ENCODE measurements at places on chromosomes 11 and 22.

DNA sequence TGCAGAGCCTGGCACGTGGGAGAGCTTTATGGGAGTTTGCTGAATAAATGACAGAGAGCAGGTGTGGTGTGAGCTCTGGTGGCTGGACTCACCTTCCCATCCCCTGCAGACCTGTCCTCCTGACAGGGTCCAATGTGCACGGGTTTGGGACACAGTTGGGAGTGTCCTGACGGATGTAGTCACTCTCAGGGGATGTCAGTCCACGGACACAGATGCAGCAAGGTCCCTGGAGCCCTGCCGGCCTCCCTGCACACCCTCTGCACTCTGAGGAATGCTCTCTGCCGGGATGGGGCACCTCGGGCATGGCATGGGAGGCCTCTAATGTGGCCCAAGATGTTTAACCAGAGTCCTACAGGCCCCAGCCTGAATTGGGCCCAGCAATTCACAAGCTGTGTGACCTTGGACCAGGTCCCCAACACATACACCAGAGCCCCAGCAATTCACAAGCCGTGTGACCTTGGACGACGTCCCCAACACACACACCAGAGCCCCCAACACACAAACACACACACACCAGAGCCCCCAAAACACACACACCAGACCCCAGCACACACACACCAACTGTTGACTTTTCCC lies 30.0 kb upstream of the RFPL3 start:
- DNase-seq: no peak

- no peak for DNase-seq
These were observed 2.4 kb downstream of the MAPK1 start for GRCh38 chr22:21865041-21865440.

DNA sequence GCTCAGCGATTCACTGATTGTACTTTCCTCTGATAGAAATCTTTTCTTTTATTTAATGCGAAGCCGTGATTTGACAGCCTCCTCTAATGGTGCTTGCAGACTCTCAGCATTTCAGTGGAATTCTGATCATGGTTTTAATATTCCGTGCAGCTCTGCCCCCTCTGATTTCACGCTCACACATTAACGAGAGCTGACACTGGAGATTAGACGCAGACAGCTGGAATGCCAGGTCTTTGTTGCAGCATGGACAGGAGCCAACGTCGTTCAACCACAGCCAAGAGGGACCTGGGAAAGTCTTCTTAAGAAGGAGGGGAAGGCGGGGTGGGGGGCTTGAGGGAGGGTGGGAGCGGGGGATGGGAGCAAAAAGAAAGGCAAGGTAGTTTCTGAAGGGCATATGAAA lies 186.4 kb downstream of the BLID start:
- DNase-seq: no peak

GRCh38 chr22:31647066-31647465 lies 14.9 kb downstream of the PISD start:
- DNase-seq: no peak

- no peak for DNase-seq
These were observed 209.6 kb downstream of the BUD13 start for GRCh38 chr11:116563028-116563711.

GRCh38 chr11:65445604-65446445 lies 23.2 kb downstream of the NEAT1 start:
- DNase-seq: no peak

- no peak for DNase-seq
These were observed 4.7 kb upstream of the OR52N2 start for GRCh38 chr11:5803982-5804381.

- DNase-seq: no peak
These were observed 15.7 kb upstream of the SCGB1A1 start for GRCh38 chr11:62402960-62403730.

GRCh38 chr11:102610200-102610599 lies 14.9 kb downstream of the MMP20 start:
- no peak for DNase-seq

GRCh38 chr11:59221441-59221840 lies 8.7 kb upstream of the MPEG1 start:
- DNase-seq: no peak

GRCh38 chr11:5303626-5304025 lies 1.9 kb upstream of the OR51B4 start:
- DNase-seq: no peak

DNA sequence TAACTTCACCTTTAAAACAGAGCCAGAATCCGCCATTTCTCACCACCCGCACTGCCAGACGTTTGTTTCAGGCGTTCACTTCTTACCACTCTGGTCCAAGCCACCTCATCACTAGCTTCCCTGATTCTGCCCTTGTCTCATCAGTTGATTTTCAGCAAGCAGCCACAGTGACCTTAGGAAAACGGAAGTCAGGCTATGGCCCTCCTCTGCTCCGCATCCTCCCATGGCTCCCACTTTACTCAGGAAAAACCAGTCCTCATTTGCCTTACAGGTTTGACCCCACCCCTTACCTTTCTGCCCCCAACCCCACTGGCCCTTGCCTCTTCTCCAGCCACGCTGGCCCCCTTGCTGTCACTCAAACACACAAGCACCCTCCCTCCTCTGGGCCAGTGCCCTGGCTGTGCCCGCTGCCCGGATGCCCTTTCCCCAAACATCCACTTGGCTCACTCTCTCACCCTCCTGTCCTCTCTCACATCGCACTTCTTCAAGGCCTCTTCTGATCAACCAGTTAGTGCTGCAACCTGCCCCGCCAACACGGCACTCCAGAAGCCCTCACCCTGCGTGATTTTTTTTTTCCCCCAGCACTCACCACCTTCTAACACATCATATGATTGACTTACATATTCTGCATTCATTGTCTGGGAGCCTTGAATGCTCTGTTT lies 18.9 kb downstream of the TPST2 start:
- DNase-seq: no peak

DNA sequence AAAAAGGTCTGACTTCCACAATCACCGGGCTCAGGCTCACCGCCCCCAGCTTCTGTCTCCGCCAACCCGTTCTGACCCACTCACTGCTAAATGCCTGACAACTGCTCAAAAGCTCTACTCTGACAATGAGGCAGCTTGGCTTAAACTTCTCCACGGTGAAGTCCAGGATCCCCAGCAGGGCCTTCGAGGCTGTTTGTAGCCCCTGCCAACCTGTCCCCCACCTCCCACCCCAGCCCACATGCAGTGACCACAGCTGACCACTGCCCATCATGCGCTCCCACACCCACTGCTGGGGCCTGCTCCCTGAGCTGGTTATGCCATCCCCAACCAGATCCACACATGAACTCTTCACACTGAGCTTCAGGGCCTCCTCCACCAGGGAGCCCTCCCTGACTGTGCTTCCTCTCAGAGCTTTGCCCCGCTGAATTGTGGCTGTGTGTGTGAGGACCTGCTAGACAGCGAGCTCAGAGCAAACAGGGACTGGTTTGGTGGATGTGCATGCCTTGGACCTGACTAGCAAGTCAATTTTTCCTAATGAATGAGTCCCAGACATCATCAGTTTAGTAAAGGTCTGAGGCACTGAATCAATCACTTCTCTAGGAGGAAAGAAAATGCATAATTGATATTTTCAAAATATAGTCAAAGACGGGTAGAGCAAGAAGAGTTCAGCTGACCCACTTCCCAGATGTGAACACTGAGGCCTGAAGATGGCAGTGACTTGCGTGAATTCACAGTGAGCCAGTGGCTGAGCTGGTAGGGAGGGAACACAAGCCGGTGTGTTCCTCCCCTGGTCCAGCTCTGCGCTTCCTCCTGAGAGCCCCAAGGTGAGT lies 7.7 kb downstream of the LRRC32 start:
- DNase-seq: no peak

- DNase-seq: no peak
These were observed 33.7 kb downstream of the SLC5A1 start for GRCh38 chr22:32076761-32077084.

DNA sequence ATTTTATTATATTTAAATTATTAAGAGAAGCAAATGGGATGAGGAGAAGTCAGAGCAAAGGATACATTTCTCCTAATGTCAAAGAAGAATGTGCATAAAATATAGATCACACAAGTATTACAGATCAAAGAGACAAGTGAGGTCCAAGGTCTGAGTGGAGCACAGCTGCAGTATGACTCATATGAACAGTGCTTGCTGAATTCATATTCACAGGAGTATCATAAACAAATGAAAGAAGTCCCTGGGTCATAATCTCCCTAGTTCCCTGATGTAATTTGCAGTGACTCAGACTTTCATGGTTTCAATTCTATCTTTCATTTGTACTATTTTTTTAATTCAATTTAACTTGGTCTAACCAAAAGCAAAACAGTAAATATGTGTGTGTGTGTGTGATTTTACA lies 499.0 kb upstream of the CCDC179 start:
- DNase-seq: no peak

GRCh38 chr11:12691473-12691872 lies 17.3 kb downstream of the TEAD1 start:
- no peak for DNase-seq

DNA sequence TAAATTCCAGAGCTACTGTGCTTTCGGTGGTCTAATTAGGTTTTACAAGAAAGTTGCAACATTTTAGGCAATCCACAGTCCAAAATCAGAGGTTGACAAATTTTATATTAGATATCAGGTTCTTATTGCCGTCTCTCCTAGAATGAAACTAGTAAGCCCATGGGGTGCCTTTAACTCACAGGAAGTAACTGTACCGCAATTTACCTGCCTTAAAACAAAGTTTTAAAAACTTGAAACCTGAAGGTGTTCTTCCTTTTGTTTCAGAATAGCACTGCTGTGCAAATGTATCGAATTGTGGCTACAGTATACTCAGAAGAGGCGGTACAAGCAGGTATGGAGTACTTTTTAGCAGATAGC lies 77.2 kb downstream of the PISD start:
- DNase-seq: no peak

DNA sequence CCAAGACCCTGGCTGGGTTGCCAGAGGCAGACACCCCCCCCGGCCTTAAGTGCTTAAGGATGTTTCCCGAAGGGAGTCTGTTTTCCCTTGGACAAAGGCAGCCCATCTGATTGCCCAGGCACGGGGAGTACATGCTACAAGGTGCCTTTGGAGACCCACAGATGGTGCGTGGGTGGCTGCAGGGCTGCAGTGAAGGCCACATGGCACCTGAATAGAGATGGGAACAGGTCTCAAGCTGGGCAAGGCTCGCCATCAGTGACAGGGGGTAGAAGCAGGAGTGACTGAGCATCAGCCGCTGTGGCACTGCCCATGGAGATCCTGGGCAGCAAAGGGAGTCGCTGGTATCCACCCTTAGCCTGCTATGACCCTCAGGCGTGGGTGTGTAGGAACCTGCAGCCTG lies 2.4 kb downstream of the RTL6 start:
- no peak for DNase-seq

DNA sequence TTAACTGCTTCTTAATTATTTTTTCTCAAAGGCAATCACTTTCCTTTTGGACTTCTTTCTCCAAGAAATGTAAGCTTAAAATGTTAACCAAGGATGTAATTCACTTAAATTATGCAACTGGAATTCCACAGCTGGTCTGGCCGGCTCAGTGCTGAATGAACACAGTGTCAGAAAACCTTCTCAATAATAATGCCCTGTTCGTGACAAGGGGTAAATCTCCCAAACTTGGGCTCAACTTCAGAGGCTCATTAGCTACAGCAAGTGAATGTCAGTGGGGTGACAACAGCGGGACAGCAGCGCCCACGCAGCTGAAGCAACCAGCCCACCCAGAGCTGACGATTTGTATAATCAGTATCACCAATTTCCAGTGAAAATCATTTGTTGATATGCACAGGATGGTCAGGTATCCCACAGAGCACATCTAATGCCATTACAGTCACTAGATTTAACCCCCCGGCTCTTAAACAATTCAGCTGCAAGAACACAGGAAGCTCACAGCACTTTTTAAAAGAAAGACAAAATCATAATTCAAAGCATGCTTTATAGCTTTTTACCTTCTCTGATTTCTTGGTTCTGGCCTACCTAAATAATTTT lies 704.8 kb downstream of the DLG2 start:
- DNase-seq: no peak

GRCh38 chr11:26593691-26594090 lies 21.6 kb upstream of the MUC15 start:
- no peak for DNase-seq

DNA sequence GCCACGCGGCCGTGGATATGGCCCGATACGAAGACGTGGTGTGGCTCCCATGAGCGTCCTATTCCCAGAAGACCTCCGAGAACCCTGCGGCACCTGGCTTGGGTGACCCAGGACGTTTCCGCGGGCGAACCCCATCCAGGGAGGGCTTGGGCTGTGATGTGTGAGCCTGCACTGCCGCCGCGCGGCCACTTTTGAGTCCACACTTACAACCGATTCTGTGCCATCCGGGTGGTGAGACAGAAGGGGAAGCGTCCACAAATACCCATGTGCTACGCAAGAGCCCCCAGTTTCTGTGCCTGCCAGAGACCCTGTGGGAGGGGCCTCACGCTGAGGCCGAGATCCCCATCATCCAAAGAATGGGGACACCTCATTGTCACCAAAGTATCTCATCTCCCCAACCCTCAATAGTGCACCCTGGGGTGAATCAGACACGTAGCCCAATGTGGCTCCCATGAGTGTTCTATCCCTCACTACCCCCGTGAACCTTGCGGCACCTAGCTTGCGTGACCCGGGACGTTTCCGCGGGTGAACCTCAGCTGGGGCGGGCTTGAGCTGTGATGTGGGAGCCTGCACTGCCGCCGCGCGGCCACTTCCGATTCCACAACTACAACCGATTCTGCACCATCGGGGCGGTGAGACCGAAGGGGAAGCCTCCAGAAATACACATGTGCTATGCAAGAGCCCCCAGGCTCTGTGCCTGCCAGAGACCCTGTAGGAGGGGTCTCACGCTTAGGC lies 4.6 kb upstream of the H19 start:
- no peak for DNase-seq

DNA sequence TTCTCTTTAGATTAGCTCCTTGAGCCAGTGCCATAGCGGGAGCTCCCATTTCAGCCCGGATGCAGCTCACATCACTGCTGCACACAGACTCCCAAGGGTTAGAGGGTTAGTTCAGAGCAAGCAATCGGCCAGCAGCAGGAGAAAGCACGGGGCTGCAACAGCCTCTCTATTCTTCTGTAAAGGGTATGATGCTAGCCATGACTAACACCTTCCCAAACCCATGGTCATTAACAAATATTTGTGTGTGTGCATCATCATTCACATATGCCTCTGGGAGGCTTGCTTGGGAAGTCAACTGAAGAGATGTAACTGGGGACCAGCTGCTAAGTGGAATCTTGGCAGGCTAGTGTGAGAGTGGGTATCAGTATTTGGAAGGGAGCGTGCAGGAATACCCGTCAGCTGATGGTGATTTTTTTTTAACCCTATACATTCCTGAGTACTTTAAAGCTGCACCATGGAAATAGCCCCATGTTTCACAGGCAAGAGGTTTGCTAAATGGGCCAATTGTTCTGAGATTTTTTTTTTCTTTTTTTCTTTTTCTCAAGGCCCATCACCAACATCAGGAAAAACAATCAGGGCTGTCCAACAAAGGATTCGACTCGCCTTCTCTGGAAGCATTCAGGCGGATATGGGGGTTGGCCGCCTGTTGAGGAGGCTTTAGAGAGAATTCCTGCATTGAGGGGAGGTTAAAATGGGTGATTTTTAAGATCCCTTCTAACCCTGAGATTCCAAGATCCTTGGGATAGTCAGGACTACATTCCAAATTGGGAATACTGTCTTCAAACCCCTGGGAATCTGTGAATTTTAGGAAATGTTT lies 33.2 kb upstream of the CCDC89 start:
- DNase-seq: no peak

Measured in GDM1 (cell line).